Neuronal stem cell (in vitro differentiated cells): ENCODE measurements at places on chromosomes 1 and 21.

GRCh38 chr1:52523376-52523775 lies 29.5 kb downstream of the TUT4 start:
- DNase-seq: no peak

DNA sequence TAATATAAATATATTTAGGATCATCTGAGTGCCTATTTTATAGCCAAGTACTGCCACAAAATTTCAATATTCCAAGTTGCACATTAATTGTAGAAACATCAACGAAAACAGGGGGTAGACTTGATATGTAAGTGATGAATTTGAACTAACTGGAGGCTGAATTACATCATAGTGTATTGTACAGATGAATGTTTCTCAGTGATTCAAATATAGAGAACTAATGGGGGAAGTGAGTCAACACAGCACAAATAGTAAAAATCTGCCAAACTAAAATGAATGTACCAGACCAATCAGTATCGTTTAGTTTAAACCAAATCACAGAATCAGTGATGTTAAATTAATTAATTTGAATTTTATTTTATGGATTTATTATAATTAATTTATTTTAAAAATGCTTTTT lies 42.8 kb downstream of the RTCA start:
- DNase-seq: no peak

- DNase-seq: no peak
Measured at GRCh38 chr21:44932408-44933181, 7.2 kb upstream of the SLX9 start.

DNA sequence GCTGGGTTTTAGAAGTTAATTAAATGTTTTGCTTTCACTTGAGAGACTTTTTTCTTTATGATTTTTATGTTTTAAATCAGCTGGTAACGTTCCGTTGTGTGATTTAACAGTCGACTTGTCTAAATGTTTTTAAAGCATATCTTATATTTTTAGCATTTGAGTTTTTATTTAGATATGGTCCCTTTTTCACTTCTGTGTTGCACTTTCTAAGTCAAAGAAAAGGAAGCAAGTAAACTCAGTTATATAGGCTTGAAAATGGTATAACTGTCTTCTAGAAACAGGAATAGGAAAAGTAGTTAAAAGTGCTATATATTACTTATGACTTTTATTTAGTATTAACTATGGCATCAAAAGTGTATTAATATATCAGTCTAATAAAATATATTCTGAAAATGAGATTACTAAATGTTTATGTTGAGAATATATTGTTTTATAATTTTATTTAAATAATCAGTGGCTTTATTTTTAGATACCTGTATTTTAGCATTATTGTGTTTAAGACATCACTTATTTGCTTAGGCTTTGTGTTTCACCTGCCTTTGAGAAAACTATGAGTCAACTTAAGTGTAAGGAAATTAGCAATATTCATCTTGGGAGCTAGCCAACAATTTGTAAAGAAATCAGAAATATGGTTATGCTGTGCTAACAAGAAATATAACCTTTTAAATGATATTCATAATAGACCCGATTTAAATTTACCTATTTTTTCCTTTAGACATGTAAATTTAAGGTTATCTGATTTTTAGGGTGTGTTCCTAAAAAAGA lies 60.5 kb downstream of the RABGAP1L start:
- DNase-seq: no peak

GRCh38 chr1:59549903-59550302 lies 253.0 kb downstream of the FGGY start:
- DNase-seq: no peak

GRCh38 chr21:36689324-36689723 lies 9.6 kb upstream of the SIM2 start:
- no peak for DNase-seq

DNA sequence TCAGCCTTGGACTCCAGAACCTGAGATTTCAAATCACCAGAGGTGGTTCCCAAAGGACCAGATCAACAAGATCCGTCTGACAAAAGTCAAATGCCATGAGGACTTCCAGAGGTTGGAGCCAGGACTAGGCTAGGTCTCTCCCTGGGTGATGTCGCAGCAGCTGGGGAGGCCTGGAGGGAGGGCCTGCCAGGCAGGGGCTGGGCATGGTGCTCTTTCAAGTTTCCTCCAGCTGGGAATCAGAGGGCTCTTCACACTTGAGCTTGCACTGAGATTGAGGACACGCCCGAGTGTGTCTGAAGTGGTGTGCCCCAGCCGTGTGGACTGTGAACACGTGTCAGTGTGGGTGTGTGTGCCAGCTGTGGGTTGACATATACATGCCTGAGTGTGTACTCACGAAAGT lies 21.3 kb upstream of the RSPO1 start:
- DNase-seq: no peak

DNA sequence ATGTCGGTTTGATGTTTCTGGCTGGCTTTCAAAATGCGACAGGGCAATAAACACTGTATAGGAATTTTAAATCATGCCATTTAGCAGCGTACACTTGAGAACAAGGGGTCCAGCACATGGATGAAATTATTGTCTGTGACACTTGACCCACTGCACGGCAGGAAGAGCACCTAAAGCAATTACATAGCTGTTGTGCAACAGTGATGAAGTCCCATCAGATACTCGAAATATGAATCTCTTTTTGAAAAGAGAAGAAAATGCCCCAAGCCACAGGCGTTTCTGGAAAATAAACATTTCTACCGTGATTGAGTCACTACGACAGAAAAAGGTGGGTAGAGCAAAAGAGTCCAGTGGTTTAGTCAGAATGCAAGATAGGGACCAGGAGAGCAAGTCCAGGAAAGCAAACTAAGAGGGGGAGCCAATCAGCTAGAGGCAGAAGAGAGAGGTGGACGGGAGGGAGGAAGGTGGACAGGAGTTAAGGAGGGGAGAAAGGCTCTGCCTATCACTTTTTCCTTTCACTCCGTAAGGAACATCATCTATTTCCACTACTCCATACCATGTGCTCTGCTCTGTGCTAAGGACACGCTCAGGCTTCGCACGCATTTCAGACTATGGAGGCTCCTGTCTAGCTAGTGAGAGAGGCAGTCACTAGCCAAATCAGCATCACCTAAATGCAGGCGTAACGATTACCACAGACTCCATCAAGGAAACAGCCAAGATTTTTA lies 6.4 kb downstream of the DSCAM start:
- DNase-seq: no peak

DNA sequence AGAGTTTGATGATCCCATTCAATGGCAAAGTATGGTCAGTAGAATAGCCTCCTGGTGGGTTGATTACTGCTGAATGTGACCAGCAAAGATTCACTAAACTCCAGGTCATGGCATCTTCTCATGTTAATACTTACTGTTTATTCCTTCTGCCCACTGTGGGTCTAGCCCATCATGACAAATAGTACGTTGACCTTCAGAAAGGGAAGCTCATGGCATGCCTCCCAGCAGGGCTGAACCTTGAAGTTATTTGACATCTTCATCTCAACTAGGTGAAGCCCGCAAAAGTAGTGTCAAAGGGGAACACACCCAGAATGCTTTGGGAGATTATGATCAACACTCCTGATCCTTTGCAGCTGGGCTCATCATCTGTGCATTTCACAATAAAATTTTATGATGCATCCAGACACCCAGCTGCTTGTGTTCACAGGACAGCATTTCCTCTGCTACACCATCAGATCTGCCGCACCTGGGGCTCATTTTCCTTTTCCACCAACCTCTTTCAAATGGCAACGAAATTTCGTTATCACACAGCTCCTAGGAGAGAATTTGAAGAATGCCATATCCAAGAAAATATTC lies 49.6 kb downstream of the HLX start:
- DNase-seq: no peak

DNA sequence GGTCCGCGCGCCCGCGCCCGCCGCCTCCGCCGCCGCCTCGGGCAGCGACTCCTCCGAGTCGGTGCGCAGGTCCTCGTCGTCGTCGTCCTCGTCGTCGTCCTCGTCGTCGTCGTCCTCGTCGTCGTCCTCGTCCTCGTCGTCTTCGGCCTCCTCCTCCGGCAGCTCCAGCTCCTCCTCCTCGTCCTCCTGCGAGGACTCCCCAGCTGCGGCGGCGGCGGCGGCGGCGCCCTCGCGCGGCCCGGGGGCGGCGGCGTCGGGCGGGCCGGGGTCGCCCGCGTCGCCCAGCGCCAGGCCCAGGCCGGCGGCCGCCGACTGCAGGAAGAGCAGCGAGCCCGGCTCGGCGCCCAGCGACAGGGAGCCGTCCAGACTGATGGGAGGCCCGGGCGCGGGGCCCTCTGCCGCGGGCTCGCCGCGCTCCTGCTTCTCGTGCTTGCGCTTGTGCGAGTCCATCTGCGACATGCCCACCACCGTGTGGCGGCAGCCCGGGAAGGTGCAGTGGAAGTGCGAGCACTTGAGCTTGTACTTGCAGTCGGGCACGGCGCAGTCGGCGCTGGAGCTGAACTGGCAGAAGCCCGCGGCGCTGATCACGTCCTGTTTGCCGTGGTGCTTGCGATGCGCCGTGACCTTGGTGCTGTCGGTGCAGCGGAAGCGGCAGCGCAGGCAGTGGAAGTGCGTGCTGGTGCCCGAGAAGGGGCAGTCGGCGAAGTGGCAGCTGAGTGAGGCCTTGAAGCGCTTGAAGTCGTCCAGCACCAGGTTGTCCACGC lies 157.3 kb downstream of the CASZ1 start:
- DNase-seq: no peak

- no peak for DNase-seq
Measured at GRCh38 chr1:202794051-202794740, 14.0 kb downstream of the KDM5B start.
